ENCODE measurements at places on chromosomes 13 and 19. TPM values are rescaled to one million over a fixed set of nuclear protein-coding genes. Genes with fewer than 3 reads are reported as not detected.

PLEKHG2 gene
- 11.3 TPM for polyA plus RNA-seq

ZSCAN1 gene
- 0.14 TPM for polyA plus RNA-seq

SLC39A3 gene
- polyA plus RNA-seq = 29.3 TPM

SLITRK6 gene
- polyA plus RNA-seq = 1.2 TPM

IQCN gene
- polyA plus RNA-seq = 5.3 TPM

PLPP2 gene
- 0.48 TPM for polyA plus RNA-seq

OR2Z1 gene
- not detected for polyA plus RNA-seq

PRR22 gene
- polyA plus RNA-seq = 0.84 TPM

ZNF665 gene
- polyA plus RNA-seq = 1.4 TPM

DAND5 gene
- polyA plus RNA-seq = 7.0 TPM

Data from right cardiac atrium (tissue), 5 donors.